ENCODE measurements at places on chromosomes 3 and 15.
A peak's percentile ranks its signal among the peaks of the same experiment; 100 is the strongest.

GRCh38 chr3:140695361-140696061 is 17.6 kb downstream of the TRIM42 start:
- no peak for DNase-seq

- DNase-seq: no peak
Measured at GRCh38 chr3:42028474-42028873, 62.7 kb upstream of the TRAK1 start.

- no peak for DNase-seq
Measured at GRCh38 chr15:85379403-85380131, 836 bp upstream of the AKAP13 start.

DNA sequence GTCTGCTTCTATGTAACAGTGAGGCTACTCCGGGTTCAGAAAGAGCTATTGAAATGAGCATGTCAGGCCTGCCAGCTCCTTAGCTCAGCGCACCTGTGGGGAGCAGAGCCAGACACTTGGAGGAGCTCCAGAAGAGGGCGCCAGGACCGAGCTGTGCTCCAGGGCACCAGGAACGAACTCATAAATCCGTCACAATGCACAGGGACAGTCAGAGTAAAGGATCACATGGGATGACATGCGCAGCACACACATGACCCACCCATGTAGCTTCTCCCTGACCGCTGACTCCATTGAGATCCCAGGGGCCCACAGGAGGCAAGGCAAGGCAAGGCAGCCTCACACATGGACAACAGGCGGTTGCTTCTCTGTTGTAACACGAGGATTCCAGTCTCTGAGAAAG is 26.0 kb upstream of the GNB5 start:
- peak; percentile 14 for DNase-seq

DNA sequence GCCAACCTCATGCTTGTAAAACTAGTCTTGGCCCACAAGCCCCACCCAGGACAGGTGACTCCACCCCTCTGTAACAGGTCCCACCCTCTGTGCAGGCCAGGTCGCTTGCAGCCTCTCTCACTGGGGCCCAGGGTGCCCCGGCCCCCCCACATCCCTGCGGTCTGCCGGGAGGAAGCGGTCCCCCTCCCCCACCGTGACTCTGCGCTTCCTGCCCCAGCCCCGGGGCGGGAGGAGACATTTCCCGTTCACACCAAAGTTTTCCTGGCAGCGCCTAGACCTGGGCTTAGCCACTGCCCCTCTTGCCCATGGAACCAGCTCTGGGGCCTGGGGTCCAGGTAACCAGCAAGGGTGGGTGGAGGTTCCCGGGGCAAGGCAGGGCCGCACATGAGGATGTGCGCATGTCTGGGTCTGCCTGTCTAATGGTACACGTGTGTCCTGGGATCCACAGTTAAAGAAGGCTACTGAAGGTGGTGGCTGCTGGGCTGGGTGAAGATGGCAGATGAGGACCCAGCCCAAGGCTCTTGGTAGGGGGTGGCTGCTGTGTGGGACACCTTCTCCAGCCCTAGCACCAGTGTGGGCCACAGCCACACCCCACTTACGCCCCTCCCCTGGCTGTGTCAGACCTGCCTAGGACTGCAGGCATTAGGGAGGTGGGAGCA is 8.4 kb downstream of the NBEAL2 start:
- peak; percentile 72 for DNase-seq

GRCh38 chr3:187263270-187263669 is 28.3 kb downstream of the MASP1 start:
- no peak for DNase-seq

DNA sequence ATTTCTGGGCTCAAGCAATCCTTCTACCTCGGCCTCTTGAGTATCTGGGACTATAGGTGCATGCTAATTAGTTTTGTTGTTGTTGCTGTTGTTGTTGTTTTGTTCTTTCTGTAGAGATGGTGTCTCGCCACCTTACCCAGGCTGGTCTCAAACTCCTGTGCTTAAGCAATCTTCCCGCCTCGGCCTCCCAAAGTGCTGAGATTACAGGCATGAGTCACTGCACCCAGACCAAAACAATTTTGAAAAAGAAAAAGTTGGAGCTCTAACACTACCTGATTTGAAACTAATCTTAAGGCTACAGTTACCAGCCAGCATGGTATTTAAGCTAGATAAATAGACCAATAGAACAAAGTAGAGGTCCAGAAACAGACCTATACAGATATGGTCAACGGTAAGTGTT is 29.8 kb downstream of the KPNA1 start:
- DNase-seq: no peak

DNA sequence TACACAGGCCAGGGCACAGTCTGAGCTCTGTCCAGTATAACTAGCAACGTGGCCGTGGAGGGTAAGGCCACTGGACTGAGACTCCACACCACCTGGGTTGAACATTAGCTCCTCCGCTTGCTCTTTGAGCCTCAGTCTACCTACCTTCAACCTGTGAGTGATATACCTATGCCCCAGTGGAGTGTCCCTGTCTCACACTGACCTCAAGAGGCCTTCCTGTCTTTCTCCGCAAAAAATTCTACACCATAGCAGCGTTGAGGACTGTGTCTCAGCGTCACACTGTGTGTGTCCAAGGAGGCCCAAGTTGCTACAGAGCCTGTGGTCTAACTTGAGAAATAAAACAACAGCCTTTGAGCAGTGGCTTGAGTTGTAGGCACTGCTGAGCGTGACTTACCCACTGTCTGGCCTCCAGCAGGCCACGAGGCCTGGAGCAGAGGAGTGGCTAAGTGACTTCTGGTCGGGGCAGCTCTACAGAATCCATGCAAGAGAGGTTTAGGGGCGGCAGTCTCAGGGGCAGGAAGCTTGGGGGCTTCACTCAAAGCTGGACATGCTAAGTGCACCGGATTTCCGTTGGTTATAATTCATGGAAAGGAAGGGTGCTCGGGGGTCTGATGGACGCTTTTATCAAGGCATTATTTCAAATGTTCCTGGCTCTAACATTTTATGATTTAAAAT is 2.0 kb upstream of the MGLL start:
- DNase-seq: no peak

GRCh38 chr3:194333212-194333980 is 17.7 kb downstream of the CPN2 start:
- peak; percentile 64 for DNase-seq

- DNase-seq: peak; percentile 85
Measured at GRCh38 chr15:82021992-82022391, 23.8 kb downstream of the MEX3B start.

- peak; percentile 37 for DNase-seq
Measured at GRCh38 chr3:172562871-172563865, 39.9 kb upstream of the TNFSF10 start.

DNA sequence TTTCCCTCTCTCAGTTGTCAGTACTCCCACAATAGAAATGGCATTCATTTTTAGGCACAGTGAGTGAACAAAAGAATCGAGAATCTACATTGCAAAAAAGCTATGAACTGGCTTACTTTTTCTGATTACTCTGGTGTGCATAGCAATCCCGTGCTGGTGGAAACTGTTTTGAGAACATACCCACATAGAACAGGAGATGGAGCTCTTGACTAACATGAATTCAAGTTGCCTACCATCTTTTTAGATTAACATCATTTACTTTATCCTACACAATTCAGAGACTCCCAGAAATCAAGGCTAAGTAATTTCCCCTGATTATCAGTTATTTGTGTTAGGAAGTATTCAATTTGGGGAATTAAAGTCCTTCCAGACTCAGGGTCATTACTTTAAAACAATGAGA is 326.6 kb downstream of the ARPP21 start:
- peak; percentile 2 for DNase-seq

DNA sequence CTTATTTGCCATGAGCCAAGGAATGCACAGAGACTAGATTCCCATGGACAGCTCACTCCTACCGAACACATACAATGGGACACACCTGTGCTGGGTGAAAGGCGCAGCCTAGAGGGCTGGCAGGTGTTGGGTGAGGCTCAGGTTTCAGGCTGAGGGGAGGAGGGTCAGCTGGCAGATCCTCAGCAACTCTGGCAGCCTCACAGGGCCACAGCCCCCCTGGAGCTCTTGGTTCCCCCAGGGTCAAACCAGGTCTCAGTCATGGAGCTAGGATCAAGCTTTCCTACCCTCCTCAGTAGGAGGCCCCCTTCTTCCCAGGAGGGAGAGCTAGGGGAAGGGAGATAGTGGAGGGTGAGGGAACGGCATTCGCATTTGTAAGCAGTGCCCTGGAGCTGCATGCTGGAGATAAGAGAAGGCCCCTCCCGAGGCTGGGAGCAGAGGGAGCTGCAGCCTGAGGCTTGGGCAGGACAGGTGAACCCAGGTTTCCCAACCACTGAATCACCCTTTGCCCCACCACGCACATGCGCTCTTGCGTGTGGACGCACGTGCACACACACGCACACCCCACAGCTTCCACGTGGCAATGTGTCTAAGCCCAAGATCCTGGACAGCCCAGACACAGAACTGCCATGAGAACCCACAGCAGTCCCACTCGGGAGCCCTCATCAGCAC is 26.3 kb upstream of the TFRC start:
- peak; percentile 68 for DNase-seq

- no peak for DNase-seq
Measured at GRCh38 chr3:10505791-10506585, 602 bp upstream of the ATP2B2 start.

DNA sequence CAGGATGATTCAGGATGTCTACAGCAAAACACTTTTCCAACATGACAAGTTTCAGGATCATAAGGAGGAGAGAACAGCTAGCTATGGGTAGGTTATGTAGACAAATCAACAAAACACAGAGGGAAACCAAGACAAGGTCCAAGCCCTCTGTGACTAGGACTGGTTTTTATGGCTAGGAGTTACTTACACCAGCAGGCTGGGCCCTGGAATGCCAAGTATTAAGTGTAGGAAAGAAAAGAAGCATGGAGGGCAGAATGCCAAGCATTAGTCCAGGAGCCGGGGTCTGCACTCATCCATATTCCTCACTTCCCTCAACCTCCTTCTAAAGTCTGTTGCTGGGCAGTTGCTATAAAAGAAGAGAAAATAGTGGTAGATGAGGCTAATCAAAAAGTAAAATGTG is 35.3 kb upstream of the PPP2R3A start:
- no peak for DNase-seq

DNA sequence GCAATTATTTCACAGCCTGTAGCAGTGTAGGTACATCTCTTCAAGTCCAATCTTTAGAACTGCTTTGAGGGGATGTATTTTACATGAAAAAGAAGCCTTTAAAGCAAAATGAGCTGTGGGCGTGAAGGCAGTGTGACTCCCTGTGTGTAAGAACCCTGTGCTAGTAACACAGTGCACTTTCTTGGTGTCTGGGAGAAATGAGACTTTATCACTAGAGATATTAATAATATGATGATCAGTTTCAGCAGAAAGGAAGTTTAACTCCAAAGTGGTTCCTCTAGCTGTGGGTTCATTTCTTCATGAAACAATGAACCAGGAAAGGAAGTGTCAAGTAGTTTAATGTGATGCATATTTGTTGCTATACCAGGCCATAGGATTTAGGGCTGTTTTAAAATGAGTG is 41.5 kb downstream of the SLCO3A1 start:
- DNase-seq: no peak

All from RWPE1 (cell line).